ELF-1 (cell line): ENCODE measurements at places on chromosomes 11 and 22.
A peak's percentile ranks its signal among the peaks of the same experiment; 100 is the strongest.

DNA sequence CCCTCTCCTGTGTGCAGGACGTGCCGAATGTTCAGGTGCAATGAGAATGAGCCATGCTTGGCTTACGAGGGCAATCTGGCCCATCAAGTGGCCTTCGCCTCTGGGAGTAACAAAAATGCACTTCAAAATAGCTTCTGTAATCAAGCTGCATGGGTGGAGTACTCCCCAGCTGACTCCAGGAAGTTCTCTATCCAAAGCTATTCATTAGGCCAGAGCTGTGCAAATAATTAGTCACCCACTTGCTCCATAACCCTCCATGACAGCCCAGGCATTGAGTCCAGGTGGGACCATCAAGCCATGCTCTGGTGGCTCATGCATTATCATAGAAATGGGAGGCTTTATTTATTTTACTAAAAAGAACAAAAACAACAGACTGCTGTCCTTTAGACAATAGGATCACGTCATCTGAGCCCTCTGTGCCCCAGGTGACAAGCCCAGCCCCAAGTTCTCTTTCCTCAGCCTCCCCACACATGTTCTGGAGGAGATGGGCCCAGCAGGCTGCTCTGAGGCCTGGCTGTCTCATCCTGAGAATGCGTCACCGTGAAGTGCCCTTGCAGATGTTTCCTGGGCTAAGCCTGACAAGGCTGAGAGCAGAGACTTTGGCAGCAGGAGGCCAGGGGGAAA lies 244.7 kb downstream of the ETS1 start:
- peak; percentile 42 for DNase-seq

- DNase-seq = no peak
Observed at GRCh38 chr22:48940266-48941032, 887.2 kb downstream of the BRD1 start.

- DNase-seq = no peak
Observed at GRCh38 chr22:23241562-23242472, 61.5 kb downstream of the BCR start.

DNA sequence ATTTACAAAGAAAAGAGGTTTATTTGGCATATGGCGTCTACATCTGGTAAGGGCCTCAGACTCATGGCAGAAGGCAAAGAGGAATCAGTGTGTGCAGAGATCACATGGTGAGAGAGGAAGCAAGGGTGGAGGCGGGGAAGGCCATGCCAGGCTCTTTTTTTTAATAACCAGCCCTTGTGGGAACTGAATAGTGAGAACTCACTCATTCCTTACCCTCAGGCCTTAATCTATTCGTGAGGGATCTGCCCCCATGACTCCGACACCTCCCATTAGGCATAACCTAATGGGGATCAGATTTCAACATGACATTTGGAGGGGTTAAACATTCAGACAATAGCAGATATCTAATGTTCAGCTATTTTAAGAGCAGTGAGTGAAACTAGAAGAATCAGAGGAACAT lies 55.7 kb downstream of the ATM start:
- peak; percentile 20 for DNase-seq

- peak; percentile 51 for DNase-seq
Observed at GRCh38 chr11:2812371-2812991, 73.1 kb downstream of the CDKN1C start.

DNA sequence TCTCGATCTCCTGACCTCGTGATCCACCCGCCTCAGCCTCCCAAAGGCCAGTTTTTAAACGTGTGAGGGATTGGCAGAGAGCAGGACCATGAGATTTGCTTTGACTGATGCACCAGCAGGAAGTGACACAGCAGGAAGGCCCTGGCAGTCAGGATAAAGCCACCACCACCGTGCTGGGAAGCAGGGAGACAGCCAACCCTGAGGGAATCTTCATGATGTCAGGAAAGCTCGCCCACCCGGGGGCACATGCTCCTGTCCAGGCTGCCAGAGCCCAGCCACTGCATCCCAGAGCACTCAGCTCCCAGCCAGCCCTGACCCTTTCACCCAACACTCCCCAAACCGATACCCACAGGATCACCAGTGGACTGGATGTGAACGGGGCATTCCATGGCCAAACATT lies 6.1 kb downstream of the TUBGCP6 start:
- no peak for DNase-seq

DNA sequence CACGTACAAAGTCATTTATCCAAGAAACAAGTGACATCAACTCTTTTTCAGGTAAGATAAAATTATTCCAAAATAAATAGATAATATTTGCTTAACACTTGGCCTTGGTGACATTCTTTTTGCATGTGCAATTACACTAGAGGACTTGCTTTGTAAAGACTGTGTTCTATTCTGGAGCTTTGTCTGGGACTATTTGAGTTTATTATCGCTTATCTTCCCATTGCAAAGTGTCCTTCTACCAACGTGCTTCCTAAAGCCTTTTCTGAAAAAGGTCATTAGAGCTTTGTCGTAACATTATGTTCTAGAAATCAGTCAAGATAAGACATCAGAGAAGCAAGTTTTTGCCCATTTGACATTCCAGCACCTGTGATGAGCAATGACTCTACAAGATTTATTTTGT lies 78.3 kb upstream of the MYO18B start:
- no peak for DNase-seq

DNA sequence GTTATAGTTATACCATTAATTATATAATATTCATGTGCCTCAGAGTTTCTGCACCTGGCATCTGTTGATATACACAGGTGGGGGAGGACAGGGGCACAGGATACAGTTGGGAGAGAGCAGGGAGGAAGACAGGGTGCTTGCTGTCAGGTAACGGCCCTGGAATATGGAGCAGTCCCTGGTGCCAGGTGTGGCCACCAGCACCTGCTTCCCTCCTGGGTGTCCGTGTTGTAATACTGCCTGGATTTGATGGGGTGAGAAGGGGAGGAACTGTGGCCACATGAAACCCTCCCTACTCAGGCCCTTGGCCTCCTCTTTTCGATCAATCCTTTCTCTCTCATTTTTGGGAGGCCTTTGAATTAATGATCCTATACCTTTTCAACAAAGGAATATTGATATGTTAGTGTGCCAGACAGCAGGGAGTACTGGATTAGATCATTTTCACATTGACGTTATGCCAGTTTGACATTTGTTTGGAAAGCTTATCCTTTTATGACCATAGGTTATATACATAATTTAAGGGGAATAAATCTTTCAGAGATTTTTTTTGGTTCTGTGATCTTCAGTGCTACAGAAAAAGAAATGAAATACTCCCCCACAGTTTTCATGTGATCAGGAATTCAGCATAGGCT lies 88.6 kb downstream of the TEAD1 start:
- no peak for DNase-seq

DNA sequence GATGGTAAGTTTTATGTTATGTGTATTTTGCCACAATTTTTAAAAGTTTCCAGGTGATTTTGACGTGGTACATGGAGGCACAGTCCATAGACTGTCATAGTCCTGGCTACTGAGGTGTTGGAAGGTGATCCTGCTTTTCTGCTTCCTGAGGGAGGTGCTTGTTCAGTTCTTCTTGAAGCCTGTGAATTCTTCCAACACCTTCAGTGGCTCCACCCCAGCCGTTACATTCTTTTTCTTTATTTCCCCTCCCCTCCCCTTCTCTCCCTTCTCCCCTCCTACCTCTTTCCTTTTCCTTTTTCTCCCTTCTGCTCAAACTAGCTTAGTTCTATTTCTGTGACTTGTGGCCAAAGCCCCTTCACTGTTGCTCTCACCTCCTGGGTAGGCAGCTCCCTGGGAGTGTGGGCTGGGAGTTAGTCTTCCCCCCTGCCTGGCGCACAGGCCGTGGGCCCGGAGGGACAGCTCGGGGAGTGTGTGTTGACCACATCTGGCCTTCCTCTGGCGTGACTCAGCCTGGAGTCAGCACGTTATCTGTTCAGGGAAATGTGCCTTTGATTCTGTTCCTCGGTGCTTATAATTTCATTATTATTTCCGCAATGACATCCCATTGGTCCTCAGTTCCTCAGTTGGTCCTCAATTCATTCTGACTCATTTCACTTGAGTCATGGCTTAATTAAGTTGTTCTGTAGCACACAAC lies 566.2 kb downstream of the TBC1D22A start:
- DNase-seq = peak; percentile 15

DNA sequence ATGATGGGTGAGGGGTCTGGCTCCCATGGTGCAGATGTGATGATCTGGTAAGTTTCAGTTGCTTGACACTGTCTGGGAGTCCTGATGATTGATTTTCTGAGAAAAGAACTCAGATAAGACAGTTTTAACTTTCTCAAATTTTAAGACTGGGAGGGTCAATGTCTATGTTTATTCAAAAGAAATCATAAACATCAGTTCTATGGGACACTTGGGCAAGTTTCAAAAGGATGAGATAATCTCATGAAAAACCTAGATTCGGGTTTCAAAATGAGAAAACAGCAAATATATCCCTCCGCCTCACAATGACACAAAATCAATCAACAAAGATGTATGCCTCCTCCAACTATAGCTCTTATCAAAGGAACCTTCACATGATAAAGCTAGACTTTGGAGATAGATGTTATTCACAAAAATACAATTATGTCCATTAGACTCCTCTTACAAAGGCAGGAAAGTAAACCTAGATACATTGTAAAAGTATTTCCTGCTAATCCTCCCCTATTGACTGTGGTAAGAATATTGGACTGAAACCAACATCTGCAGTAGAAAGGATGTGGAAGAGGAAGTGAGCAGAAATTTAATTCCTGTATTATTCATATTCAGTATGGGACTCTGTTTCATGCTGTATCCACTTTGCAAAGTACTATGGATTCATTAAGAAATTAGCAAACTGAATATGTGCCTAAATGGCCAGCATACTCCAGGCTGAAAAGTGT lies 21.6 kb downstream of the SVIP start:
- no peak for DNase-seq

DNA sequence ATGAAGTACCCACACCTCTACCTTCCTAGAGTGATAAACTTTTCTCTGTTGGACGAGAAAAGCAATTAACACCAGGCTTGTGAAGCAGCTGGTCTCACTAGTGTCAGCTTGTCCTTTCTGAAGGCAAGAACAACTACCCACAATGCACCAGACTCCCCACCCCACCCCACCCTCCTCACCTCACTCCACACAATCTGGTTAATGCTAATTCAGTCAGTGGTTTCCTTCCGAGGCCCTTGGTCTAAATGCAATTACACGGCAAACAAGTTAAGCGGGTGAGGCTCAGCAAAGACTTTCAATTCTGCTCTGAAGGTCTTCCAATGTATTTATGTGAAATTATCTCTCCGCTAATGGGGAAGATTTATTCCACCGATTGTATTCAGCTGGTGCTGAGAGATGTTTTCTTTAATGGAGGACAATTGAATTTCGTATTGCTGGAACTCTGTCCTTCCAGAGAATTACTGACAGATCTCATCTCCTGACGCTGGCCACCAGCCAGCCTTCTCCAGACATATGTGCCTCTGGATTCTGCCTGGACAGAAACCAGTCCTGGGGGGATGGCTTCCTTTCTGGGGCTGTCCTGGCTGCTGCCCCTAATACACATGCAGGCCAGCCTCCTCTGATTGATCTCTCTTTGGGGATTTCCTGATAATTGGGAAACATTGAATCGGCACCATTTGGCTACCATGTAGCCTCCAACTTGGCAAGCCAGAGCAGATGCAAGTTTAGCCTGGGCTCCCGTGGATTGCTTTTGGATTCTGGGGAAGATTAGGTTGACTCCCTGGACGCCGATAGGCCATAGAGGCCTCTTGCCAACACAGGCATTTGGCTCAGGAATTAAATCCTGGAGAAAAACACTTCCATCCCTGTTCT lies 165.8 kb upstream of the NARS2 start:
- DNase-seq = no peak

DNA sequence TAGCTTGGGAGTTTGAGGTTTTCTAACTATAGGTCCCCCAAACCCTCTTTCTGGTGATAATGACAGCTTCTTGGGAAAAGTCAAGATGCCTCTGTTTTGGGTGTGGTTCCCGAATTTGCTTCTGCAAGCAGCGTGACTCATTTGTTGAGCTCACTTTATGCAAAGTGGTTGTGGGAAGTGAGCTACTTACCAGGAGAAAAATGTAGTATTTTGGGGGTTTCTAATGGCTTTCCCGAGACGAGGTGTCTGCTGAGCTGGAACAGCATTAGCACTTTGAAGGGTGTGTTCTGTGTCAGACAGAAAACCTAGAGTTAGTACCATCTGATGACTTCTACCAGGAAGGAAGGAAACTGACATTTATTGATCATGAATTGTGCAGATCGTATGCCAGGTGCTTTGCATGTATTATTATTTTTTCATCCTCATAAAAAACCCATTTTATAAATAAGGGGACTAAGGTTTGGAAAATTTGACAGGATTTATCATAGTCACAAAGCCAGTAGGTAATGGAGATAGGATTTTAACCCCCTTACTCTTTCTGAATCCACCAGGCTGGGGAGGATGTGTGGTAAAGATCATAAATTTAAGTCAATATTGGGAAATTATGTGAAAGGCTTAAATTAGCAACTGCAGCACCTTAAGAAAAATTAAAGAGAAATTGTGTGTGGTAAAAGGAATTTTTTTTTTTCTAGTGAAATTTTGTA lies 108.8 kb upstream of the CD44 start:
- DNase-seq = no peak

GRCh38 chr11:128021349-128022006 lies 565.9 kb downstream of the ETS1 start:
- DNase-seq = peak; percentile 42

GRCh38 chr11:68970921-68971636 lies 9.7 kb downstream of the MRGPRD start:
- no peak for DNase-seq

- DNase-seq = no peak
Observed at GRCh38 chr11:82988936-82989627, 82.6 kb downstream of the RAB30 start.

DNA sequence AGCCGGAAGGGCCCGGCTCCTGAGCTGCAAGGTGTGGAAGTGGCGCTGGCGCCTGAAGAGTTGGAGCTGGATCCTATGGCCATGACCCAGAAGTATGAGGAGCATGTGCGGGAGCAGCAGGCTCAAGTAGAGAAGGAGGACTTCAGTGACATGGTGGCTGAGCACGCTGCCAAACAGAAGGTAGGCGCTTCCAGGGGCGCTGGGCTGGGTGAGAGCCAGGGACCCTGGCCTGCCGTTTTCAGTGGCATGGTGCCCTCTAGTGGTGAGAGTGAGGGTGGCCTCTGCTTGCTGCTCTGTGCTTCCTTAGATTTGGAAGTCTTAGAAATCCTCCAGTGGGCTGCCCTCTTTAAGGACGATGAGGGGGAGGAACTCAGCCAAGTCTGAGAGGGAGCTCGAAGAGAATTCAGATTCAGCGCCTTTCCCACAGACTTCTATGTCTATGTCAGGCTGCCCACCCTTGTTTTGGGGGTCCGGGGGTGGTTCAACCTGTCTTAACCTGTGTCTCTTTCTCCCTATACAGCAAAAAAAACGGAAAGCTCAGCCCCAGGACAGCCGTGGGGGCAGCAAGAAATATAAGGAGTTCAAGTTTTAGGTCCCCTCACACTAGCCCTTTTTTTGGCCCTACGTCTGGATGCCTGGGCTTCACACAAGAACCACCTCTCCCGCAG lies 1.8 kb upstream of the PACS1 start:
- peak; percentile 92 for DNase-seq
